ENCODE measurements at places on chromosomes 5 and 9. TPM values are rescaled to one million over a fixed set of nuclear protein-coding genes. Genes with fewer than 3 reads are reported as not detected.

The GRM6 gene
- not detected for total RNA-seq

The SPATA31C1 gene
- total RNA-seq, result not detected

The SPATA31A3 gene
- not detected for total RNA-seq

The PCDHA10 gene
- 1.7 TPM for total RNA-seq

The OR1J2 gene
- not detected for total RNA-seq

The C9 gene
- not detected for total RNA-seq

The ADRA1B gene
- 1.5 TPM for total RNA-seq

The LRRC19 gene
- not detected for total RNA-seq

The FOXD4 gene
- 0.71 TPM for total RNA-seq

The MAP3K1 gene
- total RNA-seq, result 30.2 TPM

The FAM153A gene
- total RNA-seq, result 1.1 TPM

The KCNN2 gene
- 2.3 TPM for total RNA-seq

The C1QTNF3 gene
- total RNA-seq, result 25.6 TPM

The EPB41L4B gene
- 11.6 TPM for total RNA-seq

The TAF11L10 gene
- not detected for total RNA-seq

The TEK gene
- 20.3 TPM for total RNA-seq

The TGFBI gene
- total RNA-seq, result 222 TPM

The ZNF658 gene
- 3.4 TPM for total RNA-seq

The EGFLAM gene
- 0.82 TPM for total RNA-seq

The PHF24 gene
- 0.44 TPM for total RNA-seq

The IL4 gene
- total RNA-seq, result not detected

The CNTFR gene
- 0.92 TPM for total RNA-seq

The PCDHAC1 gene
- total RNA-seq, result 8.3 TPM

The PCDHA2 gene
- 0.52 TPM for total RNA-seq

The PCDHGA2 gene
- total RNA-seq, result 2.0 TPM

The RNF183 gene
- total RNA-seq, result not detected

The PCDHA12 gene
- total RNA-seq, result 3.6 TPM
